ENCODE measurements at places on chromosomes 11 and 22. TPM values are rescaled to one million over a fixed set of nuclear protein-coding genes. Genes with fewer than 3 reads are reported as not detected.
A peak's percentile ranks its signal among the peaks of the same experiment; 100 is the strongest.

DNA sequence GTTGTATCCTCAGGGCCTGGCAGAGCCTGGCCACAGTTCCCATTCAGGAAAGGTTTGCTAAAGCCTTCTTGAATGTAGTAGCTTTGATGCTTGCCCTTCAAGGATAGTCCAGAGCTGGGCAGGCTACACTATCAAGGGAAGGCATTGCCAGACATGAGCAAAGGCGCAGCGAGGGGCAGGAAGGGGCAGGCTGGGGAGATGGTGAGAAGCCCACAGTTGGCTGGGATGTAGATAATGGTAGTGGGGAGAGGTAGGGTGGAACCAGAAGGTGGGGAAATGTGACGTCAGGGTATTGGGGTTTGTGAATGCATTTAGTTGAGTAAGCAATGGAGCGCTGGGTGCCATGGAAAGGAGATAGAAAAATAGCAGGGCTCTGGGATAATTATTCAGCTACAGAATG is 28.6 kb downstream of the LRRC32 start:
- H3K27ac ChIP-seq: no peak overlapping the region
- no peak for DNase-seq
- H3K27me3 ChIP-seq: no peaks in the 10 kb centered on the region
- no peak overlapping the region for H3K4me3 ChIP-seq

DNA sequence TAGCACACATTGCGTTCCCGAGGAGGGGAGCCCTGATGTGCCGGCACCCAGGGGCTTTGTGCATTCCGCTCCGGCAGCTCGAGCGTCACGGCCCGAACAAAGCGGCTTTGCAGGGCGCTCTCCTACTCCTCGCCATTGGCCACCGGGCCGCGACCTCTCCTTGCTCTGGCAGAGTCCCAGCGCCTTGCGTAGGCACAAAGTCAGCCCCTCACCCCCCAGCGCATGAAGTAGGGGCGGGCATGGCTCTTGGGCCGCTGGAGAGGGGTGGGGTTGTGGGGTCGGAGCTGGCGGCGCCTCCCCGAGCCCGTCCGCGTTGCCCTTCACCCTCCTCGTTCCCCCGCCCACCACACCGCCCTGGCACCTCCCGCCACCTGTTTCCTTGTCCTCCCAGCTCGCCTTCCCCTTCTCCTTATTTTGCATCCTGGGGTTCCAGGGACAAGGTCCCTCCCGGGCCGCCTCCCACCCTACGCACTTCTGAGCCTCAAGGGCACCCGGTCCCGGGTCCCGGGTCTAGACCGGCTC is 753 bp upstream of the PPARA start:
- peak; percentile 53 for DNase-seq
- H3K36me3 ChIP-seq: no peaks in the 10 kb centered on the region
- no peaks in the 10 kb centered on the region for H3K4me1 ChIP-seq
- peak overlapping the region; percentile 90 for H3K27ac ChIP-seq
- peak overlapping the region; percentile 72 for H3K4me3 ChIP-seq
- H3K27me3 ChIP-seq: no peaks in the 10 kb centered on the region

- no peaks in the 10 kb centered on the region for H3K27me3 ChIP-seq
- no peak overlapping the region for H3K4me3 ChIP-seq
- peak overlapping the region; percentile 57 for H3K27ac ChIP-seq
- H3K36me3 ChIP-seq: no peaks in the 10 kb centered on the region
- no peak for DNase-seq
- no peaks in the 10 kb centered on the region for H3K4me1 ChIP-seq
Measured at GRCh38 chr11:124900464-124900863, 2.8 kb upstream of the ROBO4 start.

GRCh38 chr22:17512960-17513359 is 50.3 kb upstream of the SLC25A18 start:
- DNase-seq: no peak
- no peaks in the 10 kb centered on the region for H3K36me3 ChIP-seq
- H3K4me3 ChIP-seq: no peak overlapping the region
- no peak overlapping the region for H3K27ac ChIP-seq
- H3K27me3 ChIP-seq: no peaks in the 10 kb centered on the region
- no peaks in the 10 kb centered on the region for H3K4me1 ChIP-seq

The MMP13 gene
- not detected for total RNA-seq

Measured in uterus (tissue), 4 donors.